RPMI8226 (cell line): ENCODE measurements at places on chromosomes 2 and 18.
A peak's percentile ranks its signal among the peaks of the same experiment; 100 is the strongest.

- no peak for DNase-seq
Measured at GRCh38 chr2:142058149-142058548, 72.7 kb downstream of the LRP1B start.

DNA sequence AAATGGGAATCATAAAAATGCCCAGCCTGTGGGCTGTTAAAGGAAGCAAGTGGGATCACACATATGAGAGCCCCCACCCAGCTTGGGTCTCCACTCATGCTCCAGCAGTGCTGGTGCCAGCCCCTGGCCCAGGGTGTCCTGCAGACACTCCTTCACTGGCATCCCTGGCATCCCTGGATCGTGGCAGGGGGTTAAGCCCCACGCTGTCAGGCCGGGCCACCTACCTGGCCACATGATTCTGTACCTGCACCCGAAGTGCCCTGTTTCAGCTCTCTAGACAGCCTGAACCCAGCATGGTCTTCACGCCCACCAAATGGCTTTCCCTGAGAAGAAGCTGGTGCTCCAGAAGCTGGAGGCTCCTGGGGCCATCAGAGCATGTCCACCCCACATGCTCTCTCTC is 137.4 kb downstream of the INHBB start:
- no peak for DNase-seq

- DNase-seq, result no peak
Measured at GRCh38 chr2:16972276-16972675, 306.6 kb upstream of the CYRIA start.

DNA sequence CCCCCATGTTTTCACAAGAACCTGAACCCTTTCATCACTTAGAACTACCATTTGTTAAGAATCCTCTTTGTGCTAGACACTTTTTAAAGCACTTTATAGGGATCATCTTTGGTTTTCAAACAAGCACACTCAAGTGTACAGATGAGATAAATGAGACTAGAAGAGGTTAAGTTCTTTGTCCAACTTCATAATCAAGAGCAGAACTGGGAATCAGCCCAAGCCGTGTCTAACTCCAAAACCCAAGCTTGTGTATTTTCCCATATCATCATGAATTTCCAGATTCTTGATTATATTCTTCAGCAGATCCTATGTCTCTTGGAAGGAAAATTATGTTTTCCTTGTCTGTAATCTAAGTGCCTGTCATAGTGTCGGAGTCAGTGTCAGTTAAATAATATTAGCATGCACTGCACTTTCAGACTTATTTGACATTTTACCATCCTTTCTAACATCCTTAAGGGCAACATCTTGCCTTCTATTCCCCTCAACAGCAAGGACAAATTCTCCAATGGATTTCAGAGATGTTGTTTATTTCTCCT is 123.0 kb upstream of the SETBP1 start:
- DNase-seq, result no peak

- no peak for DNase-seq
Measured at GRCh38 chr2:3647831-3648651, 10.0 kb upstream of the ALLC start.

- peak; percentile 60 for DNase-seq
Measured at GRCh38 chr2:216081487-216082116, at the start of the genes PECR and TMEM169. PECR (minus strand) TSS chr2:216081809; CDS start chr2:216081741, 68 bp downstream. TMEM169 (plus strand) TSS chr2:216081919; CDS start chr2:216095964, 14,045 bp downstream.

GRCh38 chr2:218259099-218259961 is 1.5 kb upstream of the GPBAR1 start:
- no peak for DNase-seq

DNA sequence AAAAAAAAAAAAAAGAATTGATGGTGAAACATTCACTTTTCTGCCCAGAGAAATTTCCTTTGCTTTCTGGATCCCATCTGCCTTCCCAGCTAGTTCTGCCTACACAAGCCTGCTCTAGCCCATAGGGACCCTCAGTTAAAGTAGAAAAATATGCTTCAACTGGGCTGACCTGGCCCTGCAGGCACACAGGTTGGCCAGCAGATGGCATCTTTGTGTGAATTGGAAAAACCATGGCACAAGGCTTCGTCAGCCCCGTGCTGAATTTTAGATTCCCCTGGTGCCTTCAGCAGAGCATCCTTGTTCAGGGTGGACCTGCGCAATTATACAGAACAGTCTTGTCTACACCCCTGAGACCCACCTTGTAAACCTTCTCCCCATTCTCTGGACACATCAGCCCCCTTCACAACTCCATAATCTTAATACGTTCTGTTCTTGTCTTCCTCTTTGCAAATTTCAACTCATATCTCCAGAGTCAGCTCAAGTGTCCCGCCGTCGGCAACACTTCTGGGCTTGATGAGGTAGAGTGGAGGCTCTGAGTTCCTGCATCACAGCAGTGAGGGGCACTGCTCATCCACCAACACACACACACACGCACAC is 114.5 kb downstream of the INSIG2 start:
- DNase-seq, result peak; percentile 61

DNA sequence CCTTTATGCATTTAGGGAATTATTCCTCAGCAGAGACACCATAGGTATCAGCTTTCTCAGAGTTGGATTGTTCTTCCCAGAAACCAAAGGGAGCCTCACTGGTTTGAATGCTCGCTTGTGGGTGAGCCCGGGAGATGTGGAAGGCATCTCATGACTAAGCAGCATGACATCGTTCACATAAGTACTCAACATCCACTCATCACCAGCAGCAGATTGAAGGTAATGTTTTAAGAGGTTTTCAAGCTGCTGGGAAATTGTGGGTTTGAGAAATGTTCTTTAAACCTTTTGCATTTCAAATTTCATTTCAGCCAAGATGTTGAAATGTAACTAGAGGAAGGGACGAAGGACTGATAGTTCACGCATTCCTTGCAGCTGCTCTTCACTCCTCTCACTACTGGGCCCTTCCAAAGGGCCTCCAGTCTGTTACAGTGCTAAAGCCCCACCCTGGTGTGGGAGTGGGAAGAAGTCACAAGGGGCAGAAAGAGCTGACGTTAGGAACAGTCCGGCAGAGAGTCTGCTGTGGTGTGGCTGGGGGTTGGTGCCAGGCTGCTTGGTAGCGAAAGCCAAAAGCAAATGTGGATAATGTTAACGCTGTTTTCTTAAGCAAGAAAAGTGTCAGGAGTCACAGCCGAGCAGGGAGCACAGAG is 324.5 kb upstream of the EPHA4 start:
- DNase-seq, result no peak

- no peak for DNase-seq
Measured at GRCh38 chr18:12990123-12990475, 1.1 kb upstream of the CEP192 start.

DNA sequence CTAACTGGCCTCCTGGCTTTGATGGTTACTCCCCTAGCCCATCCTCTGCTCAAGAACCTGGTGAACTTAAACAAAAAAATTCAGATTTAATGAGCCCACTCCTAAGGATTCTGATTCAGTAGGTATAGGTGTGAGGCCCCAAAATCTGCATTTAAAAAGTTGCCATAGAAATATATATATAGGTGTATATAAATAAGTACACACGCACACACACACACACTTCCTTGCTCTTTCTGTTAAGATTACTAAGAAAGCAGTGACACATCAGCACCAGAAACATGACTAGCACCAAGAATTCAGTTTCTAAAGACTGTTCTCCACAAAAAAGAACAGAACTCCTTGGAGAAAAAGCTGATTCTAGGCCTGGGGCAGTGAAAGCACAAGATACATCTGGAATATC is 17.8 kb downstream of the EML6 start:
- no peak for DNase-seq

DNA sequence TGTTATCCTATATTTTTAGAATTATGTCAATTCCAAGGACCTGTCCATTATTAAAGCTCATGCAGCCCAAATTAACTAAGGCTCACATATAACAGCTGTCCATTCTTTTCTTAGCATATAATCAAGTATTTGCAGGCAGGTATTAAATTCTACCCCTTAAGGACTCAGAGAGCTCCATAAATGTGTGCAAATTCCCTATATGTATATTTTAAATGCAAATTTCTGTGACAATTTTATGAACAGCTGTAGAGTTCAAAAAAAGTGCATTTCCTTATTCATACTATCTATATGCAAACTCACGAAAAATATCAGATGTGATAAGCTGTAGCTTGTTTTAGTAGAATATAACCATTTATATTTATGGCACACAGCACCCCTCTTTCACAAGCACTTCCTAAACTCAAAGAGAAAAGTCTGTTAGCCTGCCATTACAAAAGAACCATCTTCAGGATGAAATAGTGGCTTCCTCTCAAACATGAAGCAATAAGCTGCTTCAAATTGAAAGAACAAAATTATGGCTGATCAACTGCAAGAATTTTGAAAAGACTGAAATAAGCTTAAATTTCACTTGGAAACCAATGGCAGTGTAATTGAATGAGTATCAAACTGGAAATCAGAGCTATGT is 155.0 kb upstream of the REG3G start:
- no peak for DNase-seq

GRCh38 chr2:181787310-181788048 is 104.1 kb upstream of the ITPRID2 start:
- DNase-seq, result no peak

- no peak for DNase-seq
Measured at GRCh38 chr2:213149294-213149875, 2.0 kb downstream of the IKZF2 start.

DNA sequence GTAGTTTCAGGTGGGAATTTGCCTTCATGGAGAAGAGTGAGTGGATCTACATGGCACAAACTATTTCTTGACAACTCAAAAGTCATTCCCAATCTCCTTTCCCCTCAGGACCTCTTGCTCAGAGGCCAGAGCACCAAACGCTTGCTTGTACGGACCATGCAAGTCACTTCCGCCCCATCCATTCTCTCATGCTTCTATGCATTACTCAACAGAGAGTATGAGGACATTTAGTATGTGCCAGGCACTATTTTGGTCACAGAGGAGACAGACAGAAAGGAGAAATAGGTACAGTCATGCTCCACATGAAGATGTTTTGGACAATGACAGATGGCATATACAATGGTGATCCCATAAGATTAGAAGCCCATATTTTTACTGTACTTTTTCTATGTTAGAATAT is 117.5 kb downstream of the ACTR3 start:
- no peak for DNase-seq

GRCh38 chr2:17620841-17621240 is 80.3 kb downstream of the VSNL1 start:
- DNase-seq, result no peak

GRCh38 chr2:1661891-1662605 is 82.3 kb downstream of the PXDN start:
- no peak for DNase-seq

DNA sequence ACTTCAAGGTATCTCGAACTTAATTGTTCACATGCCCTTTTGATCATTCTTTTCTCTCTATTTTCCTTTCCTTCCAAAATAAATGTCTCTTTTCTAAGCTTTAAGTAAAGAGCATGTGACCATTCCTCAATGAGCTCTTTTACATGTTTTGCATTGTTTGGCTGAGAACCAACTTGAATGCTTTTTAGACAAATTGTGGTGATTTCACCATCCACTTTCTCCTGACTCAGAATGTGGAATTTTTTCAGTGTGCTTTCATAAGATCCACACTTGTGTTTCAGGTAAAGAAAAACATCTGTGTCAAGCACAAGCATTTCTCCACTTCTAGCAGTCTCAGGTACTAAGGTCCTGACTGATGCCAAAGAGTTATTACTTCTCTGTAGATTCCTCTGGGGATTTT is 10.7 kb downstream of the RBM43 start:
- DNase-seq, result no peak

DNA sequence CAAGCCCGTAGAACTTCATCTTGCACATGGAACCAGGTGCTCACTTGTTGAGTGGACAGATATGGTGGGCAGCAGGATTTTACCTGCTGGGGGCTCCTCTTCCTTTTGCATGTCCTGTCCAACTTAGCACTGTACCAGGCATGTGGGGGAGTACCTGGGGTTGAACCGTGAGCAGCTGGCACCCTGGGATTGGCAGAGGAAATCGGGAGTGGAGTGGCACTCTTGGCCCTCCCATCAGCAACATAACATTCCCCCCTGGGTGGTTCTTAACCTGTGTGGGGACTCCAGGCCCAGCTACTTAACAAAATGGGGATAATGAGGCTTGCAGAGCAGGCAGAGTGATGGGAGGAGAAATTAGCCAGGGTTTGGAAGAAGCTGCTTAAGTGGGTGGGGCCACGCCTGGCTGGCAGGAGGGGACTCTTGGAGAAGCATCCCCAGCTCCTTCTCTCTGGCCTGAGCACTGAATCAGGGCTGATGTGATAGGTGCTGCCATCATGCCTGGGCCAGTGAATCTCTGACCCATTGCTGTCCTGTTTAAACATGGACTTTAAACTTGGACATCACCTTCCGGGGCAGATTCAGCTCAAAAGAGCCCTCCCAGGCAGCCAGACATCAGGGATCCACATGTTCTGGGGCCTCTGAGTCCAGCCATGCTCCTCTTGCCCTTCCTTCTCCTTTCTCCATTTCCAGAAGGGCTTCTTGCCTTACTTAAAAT is 15.5 kb downstream of the FOSL2 start:
- DNase-seq, result no peak

DNA sequence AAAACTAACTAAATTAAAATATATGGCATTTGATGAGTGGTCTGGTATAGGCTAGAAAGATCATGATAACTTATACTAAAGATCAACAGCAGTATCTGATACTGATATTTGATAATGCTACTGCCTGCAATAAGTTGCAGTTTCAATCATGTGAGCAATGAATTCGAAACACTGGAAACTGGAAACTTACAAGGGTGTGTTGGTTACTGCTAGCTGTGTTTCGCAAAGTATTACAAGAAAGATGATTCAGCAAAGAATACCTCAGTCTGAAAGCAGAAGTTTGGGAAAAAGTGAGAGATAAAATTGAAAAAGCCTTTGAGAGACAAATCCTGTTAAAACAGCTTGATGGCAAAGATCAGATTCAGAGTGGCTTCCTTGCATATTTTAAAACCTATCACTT is 294.5 kb downstream of the CCDC178 start:
- DNase-seq, result no peak

- DNase-seq, result no peak
Measured at GRCh38 chr2:83587309-83587708, 871.8 kb downstream of the SUCLG1 start.

DNA sequence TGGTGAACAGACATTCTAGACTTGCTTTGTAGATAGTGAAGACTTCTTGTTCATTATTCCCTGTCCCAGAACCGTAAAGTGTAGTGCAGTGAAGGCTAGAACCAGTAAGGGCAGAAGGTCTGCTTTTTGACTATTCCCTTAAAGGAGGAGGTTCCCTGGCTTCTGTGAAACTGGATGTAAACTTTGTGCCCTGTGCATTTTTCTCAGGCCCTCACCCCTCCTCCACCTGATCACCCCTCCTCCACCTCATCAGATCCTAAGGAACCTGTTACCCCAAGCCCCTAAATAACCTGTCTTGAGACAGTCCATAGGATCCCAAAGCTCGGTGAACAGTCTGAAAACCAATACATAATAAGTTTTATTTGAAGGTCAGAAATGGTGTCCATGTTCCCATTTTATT is 33.7 kb downstream of the SFT2D3 start:
- no peak for DNase-seq

- DNase-seq, result no peak
Measured at GRCh38 chr2:120503793-120504571, 158.0 kb downstream of the INHBB start.

DNA sequence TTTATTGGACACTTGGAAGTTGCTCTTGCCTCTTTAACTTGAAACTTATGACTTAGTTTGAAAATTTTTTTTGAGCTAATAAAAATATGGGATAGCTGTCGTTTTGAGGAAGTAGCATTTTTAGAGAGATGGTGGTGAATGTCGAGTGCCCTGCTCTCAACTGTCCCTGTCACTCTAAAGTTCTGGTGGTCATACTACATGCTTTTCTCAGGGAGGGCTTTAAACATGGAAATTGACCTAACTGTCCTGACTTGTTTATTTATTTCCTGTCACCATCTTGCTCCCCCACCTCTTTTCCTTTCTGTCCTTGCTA is 16.0 kb downstream of the CEP192 start:
- no peak for DNase-seq

GRCh38 chr2:929925-930324 is 20.7 kb upstream of the SNTG2 start:
- DNase-seq, result no peak

GRCh38 chr2:68764806-68765311 is 30.2 kb downstream of the ARHGAP25 start:
- no peak for DNase-seq
